Esophagus muscularis mucosa (tissue), 4 donors: ENCODE measurements at places on chromosomes 7 and 10. TPM values are rescaled to one million over a fixed set of nuclear protein-coding genes. Genes with fewer than 3 reads are reported as not detected.

- H3K4me1 ChIP-seq = no peaks in the 10 kb centered on the region
- no peaks in the 10 kb centered on the region for H3K27me3 ChIP-seq
- peak; percentile 79 for DNase-seq
- H3K4me3 ChIP-seq = no peak overlapping the region
- no peaks in the 10 kb centered on the region for H3K36me3 ChIP-seq
Observed at GRCh38 chr10:48224979-48225560, 49.4 kb downstream of the FRMPD2 start.

The OR6B1 gene
- total RNA-seq = not detected

DNA sequence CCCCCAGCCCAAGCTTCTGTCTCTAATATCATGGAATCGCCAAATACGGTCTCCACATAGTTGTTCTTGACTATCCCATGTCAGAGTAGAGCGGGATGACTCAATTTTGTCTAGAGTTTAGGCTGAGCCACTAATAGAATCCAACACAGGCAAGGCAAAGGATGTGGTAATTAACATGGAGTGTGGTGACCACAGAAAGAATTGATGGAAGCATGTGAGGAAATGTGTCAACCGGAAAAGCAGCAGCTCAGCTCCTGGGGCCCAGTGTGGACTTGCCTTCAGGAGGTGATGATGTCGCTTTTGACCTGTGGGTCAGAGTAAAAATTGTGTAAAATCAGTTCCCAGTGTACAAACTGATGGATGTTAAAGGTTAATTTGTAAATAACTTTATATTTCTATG is 139.3 kb upstream of the KLF6 start:
- peaks cover 18% of the 10 kb centered on the region for H3K4me1 ChIP-seq
- H3K36me3 ChIP-seq = no peaks in the 10 kb centered on the region
- no peaks in the 10 kb centered on the region for H3K27me3 ChIP-seq
- no peak overlapping the region for H3K27ac ChIP-seq
- H3K4me3 ChIP-seq = no peak overlapping the region
- DNase-seq = no peak

The PLXNA4 gene
- total RNA-seq = 6.6 TPM

DNA sequence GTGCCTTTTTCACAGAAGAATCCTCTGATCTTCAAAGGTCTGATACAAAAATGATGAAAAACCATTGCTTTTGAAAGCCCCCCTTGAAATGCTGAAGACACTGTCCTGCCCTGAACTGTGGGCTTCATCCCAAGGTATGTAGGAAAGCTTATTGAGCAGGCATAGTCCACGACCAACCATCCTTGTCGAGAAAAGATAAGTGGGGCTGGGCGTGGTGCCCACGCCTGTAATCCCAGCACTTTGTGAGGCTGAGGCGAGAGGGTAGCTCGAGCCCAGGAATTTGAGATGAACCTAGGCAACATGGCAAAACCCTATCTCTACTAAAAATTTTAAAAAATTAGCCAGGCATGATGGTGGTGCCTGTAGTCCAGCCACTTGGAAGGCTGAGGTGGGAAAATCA is 25.6 kb downstream of the TACR2 start:
- H3K4me3 ChIP-seq = no peak overlapping the region
- H3K36me3 ChIP-seq = peaks cover 92% of the 10 kb centered on the region
- DNase-seq = no peak
- H3K27ac ChIP-seq = no peak overlapping the region

The NPY gene
- total RNA-seq = 26.7 TPM

DNA sequence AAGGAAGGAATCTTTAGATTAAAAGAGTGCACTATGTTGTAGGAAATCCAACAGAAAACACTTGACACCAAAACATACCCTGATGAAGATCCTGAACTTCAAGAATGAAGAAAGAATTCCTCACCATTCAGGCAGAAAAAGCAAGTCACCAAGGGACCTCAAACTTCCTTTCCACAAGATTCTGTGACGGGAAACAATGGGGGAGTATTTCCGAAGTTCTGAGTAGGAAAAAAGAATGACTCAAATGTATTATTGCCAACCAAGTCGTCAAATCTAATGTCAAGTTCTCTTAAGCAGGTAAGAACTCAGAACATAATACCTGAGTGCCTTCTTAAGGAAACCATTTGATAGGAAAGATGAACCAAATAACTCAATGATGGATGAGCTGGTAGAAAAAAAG is 44.7 kb upstream of the MTURN start:
- peaks cover 9% of the 10 kb centered on the region for H3K36me3 ChIP-seq
- H3K4me1 ChIP-seq = no peaks in the 10 kb centered on the region
- H3K4me3 ChIP-seq = no peak overlapping the region
- H3K27me3 ChIP-seq = no peaks in the 10 kb centered on the region
- H3K27ac ChIP-seq = no peak overlapping the region

The PHTF2 gene
- total RNA-seq = 26.2 TPM

GRCh38 chr10:101535949-101536348 is 52.1 kb downstream of the POLL start:
- DNase-seq = no peak
- no peaks in the 10 kb centered on the region for H3K27me3 ChIP-seq
- H3K4me3 ChIP-seq = no peak overlapping the region
- no peak overlapping the region for H3K27ac ChIP-seq

The TECPR1 gene
- 32.4 TPM for total RNA-seq

The LDB3 gene
- total RNA-seq = 42.3 TPM

- H3K27me3 ChIP-seq = peaks cover 15% of the 10 kb centered on the region
- H3K4me1 ChIP-seq = no peaks in the 10 kb centered on the region
- H3K4me3 ChIP-seq = no peak overlapping the region
- H3K36me3 ChIP-seq = no peaks in the 10 kb centered on the region
Observed at GRCh38 chr7:5143935-5144903, 45.8 kb upstream of the WIPI2 start.

- no peaks in the 10 kb centered on the region for H3K27me3 ChIP-seq
- H3K27ac ChIP-seq = no peak overlapping the region
- peak; percentile 91 for DNase-seq
- H3K4me3 ChIP-seq = no peak overlapping the region
- no peaks in the 10 kb centered on the region for H3K4me1 ChIP-seq
Observed at GRCh38 chr10:75347186-75347585, 54.4 kb downstream of the ZNF503 start.

The NT5C2 gene
- total RNA-seq = 85.3 TPM

The HOXA4 gene
- total RNA-seq = 26.8 TPM

GRCh38 chr7:41033500-41033899 is 669.4 kb downstream of the INHBA start:
- DNase-seq = peak; percentile 17
- no peaks in the 10 kb centered on the region for H3K36me3 ChIP-seq
- no peak overlapping the region for H3K4me3 ChIP-seq
- H3K27ac ChIP-seq = no peak overlapping the region
- no peaks in the 10 kb centered on the region for H3K4me1 ChIP-seq

DNA sequence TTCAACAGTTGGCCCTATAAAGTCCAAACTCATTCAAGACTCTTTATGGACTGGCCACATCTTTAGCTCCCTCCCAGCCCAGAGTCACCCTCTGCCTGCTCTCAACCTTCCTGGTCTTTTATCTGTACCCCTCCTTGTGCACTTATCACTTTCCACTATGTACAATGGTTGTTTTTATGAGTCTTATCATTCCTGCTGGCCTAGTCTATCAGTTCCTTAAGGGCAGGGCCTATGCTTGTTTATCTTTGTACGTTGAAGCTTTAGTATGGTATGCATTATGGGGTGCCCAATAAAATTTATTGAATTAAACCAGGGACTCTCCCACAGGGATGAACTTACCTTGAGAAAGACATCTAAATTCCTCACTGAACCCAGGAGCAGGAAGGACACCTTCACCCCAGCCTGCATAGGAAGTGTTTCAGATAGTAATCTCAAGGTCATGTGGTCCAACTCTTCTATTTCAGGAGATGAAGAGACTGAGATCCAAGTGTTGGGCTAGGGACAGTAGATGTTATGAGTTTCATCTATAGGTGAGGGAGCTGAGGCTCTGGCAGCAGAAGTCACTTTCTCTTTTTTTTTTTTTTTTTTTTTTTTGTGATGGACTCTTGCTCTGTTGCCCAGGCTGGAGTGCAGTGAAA is 13.3 kb upstream of the PDCD4 start:
- no peaks in the 10 kb centered on the region for H3K36me3 ChIP-seq
- no peak for DNase-seq

- H3K27me3 ChIP-seq = no peaks in the 10 kb centered on the region
- no peaks in the 10 kb centered on the region for H3K4me1 ChIP-seq
- H3K36me3 ChIP-seq = no peaks in the 10 kb centered on the region
- DNase-seq = no peak
- H3K27ac ChIP-seq = no peak overlapping the region
Observed at GRCh38 chr7:130421684-130422083, 19.1 kb downstream of the CEP41 start.

The MYO1G gene
- 4.2 TPM for total RNA-seq

The CNPY1 gene
- total RNA-seq = not detected

DNA sequence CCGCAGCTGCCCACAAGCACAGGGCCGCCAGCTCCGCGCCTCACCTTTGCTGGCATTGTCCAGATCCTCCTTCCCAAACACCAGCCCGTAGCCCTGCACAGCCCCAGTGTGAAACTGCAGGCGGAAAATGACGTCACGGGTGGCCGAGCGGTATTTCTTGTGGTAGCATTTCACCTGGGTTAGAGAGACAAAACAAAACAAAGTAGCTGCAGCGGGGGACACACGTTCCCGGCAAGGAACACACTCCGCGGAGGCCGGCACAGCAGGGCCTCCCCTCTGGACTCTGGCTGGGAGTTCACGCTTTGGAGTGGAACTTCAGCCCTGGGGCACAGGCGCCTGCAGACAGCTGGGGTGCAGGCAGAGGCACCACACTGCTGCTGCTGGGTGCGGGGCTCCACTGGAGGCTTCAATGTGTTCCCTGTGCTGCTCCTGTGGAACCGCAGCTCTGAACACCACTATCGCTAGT is 181.1 kb downstream of the TNS3 start:
- peaks cover 24% of the 10 kb centered on the region for H3K4me1 ChIP-seq
- H3K27me3 ChIP-seq = no peaks in the 10 kb centered on the region
- peaks cover 6% of the 10 kb centered on the region for H3K36me3 ChIP-seq
- no peak for DNase-seq
- no peak overlapping the region for H3K4me3 ChIP-seq

The WDR11 gene
- total RNA-seq = 36.1 TPM

- no peaks in the 10 kb centered on the region for H3K36me3 ChIP-seq
- no peak for DNase-seq
- H3K27me3 ChIP-seq = no peaks in the 10 kb centered on the region
Observed at GRCh38 chr10:123241391-123242141, 87.4 kb downstream of the BUB3 start.

- no peaks in the 10 kb centered on the region for H3K27me3 ChIP-seq
- no peak overlapping the region for H3K27ac ChIP-seq
- no peaks in the 10 kb centered on the region for H3K4me1 ChIP-seq
- DNase-seq = no peak
Observed at GRCh38 chr10:11578802-11579255, 32.6 kb downstream of the USP6NL start.

- no peak for DNase-seq
- peaks cover 56% of the 10 kb centered on the region for H3K4me1 ChIP-seq
- peak overlapping the region; percentile 83 for H3K27ac ChIP-seq
Observed at GRCh38 chr10:5943536-5943935, 33.8 kb downstream of the IL15RA start.

- no peak overlapping the region for H3K4me3 ChIP-seq
- no peaks in the 10 kb centered on the region for H3K27me3 ChIP-seq
- peaks cover 67% of the 10 kb centered on the region for H3K36me3 ChIP-seq
- peaks cover 31% of the 10 kb centered on the region for H3K4me1 ChIP-seq
Observed at GRCh38 chr7:157269341-157270059, 67.3 kb upstream of the DNAJB6 start.
